ENCODE measurements at places on chromosomes 3 and 15.

- DNase-seq = peak; percentile 60
Observed at GRCh38 chr15:48855501-48856440, 22.2 kb upstream of the EID1 start.

GRCh38 chr3:127819086-127819485, 3.2 kb downstream of the MGLL start:
- DNase-seq = no peak

GRCh38 chr3:124292329-124292728, 300.4 kb upstream of the ROPN1 start:
- DNase-seq = no peak

DNA sequence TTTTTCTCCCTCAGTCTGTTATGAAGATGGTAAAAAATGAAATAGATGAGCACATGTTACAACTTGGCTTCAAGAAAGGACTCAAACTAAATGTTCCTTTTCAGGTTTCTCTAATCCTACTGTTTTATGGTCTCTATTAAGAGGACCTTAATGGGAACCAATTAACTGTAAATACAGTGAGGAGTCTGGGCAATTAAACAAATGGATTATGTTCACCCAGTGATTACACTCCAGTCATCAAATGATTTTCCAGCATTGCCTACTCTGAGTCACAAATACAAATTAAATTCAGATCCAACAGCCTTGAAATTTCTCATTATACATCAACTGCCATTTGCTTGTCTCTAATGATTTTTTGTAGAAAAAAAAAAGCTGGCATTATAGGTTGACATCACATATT, 129.2 kb downstream of the NEK10 start:
- DNase-seq = no peak

- DNase-seq = no peak
Observed at GRCh38 chr3:60322298-60322856, 928.9 kb downstream of the FHIT start.

- DNase-seq = no peak
Observed at GRCh38 chr3:106068795-106069194, 200.0 kb upstream of the CBLB start.

- no peak for DNase-seq
Observed at GRCh38 chr15:63913786-63914315, 80.1 kb upstream of the HERC1 start.

DNA sequence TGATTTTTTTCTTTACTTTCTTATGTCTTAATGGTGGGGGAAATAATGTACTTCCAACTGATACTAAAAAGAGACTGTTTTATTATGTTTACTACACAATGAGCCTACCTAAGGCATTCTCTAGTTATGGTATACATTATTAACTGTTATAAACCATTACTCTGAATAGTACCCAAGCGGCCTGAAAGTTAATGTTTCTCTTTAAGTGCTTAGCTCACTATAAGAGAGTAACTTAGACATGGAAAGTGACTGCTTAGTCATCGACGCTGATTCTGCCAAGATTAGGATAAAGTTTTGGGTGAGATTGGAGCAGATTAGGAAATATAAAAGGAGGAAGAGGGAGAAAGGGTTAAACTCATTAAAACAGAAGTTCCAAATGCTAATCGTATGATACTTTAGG, 365.0 kb downstream of the NLGN1 start:
- DNase-seq = no peak

GRCh38 chr3:61612211-61613194, 51.1 kb downstream of the PTPRG start:
- no peak for DNase-seq

DNA sequence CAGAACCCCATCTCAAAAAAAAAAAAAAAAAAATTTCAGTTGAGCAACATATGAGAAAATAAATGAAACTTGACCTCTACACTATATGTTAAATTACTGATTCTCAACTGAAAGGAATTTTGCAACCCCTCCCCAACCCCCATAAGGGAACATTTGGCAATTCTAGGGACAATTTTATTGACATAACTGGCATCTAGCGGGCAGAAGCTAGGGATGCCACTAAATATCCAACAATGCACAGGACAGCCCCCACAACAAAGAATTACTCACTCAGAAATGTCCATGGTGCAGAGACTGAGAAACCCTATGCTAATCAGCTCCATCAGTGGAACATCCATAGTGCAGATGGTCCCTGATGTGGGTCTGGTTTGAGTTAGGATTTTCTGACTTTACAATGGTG, 58.2 kb upstream of the OXTR start:
- DNase-seq = no peak

DNA sequence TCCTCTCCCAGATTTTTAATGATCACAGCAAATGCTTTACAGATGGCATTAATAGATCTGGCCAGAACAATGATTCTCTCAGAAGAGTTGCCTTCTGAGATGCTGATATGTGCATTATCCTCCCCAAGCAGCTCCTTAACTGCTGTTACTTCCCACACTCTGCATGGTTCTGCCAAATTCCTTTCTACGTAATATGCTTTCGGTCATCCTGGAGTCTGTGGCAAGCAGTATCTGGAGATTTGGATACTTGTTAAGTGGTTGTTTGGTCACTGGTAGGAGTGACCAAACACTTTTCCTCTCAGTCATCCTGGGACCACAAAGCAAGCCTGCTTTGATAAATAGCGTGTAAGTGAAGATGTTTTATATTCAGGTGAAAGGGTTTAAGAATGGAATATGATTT, 71.1 kb upstream of the CCNL1 start:
- no peak for DNase-seq

GRCh38 chr3:125115640-125116039, 59.8 kb upstream of the HEG1 start:
- DNase-seq = no peak

- DNase-seq = no peak
Observed at GRCh38 chr15:89999676-90000185, 1.4 kb upstream of the ZNF710 start.

DNA sequence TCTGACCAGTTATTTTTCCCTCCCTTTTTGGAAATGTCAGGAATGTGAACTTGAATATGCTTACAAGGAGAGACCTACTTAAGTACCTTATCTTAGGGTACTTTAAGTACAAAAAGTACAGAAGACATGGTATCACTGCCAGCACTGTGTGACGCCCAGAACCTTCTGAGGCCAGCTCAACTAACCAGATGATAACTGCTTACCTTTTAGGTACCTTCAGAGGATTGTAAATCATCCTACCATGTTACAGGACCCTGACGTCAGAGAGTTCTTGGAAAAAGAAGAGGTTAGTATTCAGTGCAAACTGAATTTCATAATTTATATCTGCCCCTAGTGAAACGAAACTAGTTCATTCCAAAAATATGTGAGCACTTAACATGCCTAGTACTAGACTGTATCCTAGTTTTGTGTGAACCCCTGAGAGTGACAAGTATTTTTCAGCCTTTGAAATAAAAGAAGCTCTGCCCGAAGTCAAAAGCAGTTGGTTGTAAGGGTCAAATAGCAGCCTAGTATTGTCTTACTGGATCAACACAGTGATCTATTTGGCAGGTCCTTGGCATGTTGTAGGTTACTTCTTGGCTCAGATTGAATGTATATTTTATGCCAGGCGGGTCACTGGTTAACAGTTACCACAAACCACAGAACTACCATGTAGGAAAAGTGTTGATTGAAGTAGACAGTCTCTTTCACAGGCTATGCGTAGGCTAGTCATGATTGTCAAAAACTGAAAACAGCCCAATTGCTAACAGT, 23.8 kb upstream of the SNX22 start:
- DNase-seq = no peak

GRCh38 chr3:30098653-30099455, 507.5 kb upstream of the TGFBR2 start:
- DNase-seq = no peak

DNA sequence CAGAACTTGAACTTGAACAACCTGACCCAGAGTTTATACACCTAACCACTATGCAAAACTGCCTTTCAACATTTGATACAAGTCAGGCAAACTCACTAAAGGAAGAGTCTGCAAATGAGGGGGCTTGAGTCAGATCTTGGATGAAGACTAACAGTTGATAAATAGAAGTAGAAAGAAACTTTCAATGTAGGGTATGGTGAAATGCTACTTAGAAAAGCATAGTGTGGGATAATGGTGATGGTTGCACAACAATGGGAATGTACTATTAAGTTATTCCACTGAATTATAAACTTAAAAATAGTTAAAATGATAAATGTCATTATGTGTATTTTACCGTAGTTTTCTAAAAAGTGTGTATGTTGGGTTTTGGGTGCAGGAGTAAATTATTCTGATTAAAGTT, 19.7 kb upstream of the ZNF280D start:
- no peak for DNase-seq

DNA sequence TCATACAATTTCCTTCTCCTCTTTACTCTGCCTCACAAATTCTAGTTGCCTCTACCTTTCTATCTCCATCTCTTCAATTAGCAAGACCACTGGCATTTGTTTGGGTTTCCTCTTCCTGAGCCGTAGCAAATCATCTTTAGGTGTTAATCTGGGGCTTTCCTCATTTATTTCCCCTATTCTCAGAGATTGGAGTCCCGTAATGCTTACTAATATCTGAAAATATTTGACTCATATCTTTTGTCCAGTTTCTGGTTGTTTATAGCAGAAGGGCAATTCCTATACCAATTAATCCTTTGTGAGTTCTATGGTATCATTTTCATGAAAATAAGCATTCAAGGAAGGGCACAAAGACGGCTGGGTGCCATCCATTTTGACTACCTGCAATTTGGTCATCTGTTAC, 103.7 kb downstream of the NR2E3 start:
- no peak for DNase-seq

DNA sequence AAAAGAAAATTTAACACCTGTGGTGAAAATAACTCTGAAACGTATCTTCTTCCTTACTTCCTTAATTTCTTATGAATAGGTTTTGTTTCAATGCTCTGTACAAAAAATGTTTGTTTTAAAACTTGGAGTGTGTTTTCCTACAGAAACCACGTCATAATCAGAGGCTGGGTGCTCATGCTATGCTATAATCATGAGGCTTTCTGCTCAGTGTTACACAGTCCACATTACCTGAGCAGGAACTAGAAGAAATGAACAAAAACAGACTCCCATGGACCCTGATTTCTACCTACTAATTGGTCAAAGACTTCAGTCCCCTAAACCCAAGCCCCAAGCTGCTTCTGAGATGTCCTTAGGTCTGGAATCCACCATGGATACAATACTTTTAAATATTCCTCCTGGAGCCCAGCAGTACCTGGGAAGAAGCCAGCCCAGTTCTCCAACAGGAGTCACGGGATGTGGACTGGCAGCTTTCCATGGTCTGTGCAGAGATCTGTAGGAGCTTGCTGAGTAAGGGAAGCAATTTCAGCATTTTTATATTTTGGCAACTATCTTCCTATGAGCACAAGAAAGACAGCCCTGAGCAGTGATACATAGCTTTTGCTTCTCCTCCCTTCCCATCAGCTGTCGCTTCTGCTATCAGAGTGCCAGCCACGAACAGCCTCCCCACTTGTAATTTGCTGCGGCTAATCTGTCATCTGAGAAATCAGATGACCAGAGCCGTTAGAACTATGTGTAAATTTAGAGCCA, 65.6 kb downstream of the WDR72 start:
- DNase-seq = no peak

- no peak for DNase-seq
Observed at GRCh38 chr15:73482166-73482565, 39.2 kb downstream of the REC114 start.

DNA sequence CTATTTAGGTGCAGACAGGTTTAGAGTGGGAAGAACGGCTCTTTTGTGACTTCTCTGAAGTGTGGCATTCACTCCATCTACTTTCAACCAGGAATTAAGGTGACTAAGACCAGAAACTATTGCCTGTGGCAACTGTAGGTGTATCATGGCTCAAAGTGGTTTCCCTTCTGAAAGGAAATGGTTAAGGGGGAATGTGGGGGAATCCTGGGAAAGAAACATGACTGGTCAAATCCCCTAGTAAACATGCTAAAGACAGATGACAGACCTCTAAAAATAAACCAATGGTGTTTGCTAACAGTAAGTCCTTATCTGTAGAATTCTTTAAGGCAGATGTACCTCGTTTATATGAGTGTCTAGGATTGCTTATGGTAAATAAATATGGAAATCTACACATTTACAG, 56.9 kb downstream of the MEGF11 start:
- no peak for DNase-seq

GRCh38 chr3:53269888-53270880, 14.4 kb upstream of the TKT start:
- peak; percentile 99 for DNase-seq

- no peak for DNase-seq
Observed at GRCh38 chr3:365268-365667, 168.7 kb downstream of the CHL1 start.

GRCh38 chr3:18425641-18426257, 610 bp upstream of the SATB1 start:
- DNase-seq = peak; percentile 28

GRCh38 chr15:57756466-57756865, 50.0 kb downstream of the POLR2M start:
- DNase-seq = no peak

DNA sequence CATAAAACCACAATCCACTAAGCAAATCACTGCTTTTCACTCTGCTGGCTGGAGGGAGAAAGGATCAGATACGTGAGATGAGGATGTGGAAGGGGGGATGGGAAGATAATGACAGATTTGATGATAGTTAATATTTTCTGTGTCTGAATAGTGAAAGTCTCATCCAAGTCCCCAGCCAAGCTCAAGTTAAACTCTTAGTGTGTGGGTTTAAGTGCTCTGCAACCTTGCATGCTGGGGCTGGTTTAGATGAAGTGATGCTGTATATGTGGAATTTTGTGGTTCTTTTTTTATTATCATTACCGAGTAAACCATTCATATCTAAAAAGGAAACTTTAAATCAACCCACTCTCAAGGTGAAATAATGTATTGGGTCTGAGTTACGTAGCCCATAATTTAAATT, 111.0 kb downstream of the TPRG1 start:
- DNase-seq = no peak

- DNase-seq = no peak
Observed at GRCh38 chr15:29944925-29945324, 122.7 kb upstream of the TJP1 start.

DNA sequence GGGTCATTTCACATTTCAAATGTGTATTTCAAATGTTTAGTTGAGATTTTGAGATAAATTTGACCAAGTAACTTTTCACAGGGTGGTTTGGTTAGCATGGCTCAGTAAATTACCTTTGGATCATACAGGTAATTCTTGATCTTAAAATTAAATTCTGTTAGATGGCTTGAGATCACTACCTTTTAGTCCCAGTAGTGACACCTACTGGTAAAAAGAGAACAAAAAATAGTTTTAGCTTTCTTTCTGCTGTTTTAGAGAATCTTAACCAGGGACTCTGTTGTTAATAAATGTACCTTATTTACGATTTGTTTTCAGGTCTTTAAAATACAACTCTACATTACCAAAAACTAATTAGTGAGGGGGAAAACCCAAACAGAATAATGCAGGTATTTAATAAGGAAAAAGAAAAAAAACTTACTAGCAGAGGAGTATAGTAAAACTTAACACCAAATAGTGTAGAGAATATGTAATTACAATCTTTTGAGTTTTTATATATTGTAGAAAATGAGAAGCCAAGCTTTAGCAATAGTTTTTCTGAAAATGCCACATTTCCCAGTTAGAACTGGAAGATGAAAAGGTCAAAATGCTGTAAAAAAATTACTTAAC, 620.3 kb upstream of the AGTR1 start:
- DNase-seq = no peak

GRCh38 chr15:100901702-100902435, 17.3 kb upstream of the LRRK1 start:
- no peak for DNase-seq

Data from hematopoietic multipotent progenitor cell treated with erythropoietin and hydrocortisone succinate and interleukin-3 and kit ligand, for 17 days (in vitro differentiated cells).